ENCODE measurements at places on chromosomes 7 and 10.

- DNase-seq, result no peak
Observed at GRCh38 chr7:67105377-67105776, 108.7 kb downstream of the TYW1 start.

GRCh38 chr7:81469869-81470723, 299.8 kb downstream of the HGF start:
- DNase-seq, result no peak

DNA sequence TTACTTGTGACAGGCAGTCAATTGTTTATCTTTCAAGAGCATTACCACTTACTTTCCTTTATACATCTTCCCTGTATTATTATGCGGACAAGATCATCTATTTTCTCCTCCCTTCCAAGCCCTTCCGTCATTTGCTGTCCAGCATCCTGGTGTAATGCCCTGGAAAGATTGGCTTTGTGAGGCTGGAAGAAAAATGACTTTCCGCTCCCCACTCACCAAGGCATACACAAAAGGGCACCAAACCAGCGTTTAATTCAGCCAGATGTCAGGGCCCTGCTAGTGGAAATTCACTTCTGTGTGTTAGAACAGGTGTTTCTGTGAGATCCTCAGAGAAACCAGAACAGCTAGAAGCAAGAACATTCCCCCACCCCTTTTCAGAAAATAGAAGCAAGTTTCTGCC, 128.1 kb upstream of the NANOS1 start:
- no peak for DNase-seq

DNA sequence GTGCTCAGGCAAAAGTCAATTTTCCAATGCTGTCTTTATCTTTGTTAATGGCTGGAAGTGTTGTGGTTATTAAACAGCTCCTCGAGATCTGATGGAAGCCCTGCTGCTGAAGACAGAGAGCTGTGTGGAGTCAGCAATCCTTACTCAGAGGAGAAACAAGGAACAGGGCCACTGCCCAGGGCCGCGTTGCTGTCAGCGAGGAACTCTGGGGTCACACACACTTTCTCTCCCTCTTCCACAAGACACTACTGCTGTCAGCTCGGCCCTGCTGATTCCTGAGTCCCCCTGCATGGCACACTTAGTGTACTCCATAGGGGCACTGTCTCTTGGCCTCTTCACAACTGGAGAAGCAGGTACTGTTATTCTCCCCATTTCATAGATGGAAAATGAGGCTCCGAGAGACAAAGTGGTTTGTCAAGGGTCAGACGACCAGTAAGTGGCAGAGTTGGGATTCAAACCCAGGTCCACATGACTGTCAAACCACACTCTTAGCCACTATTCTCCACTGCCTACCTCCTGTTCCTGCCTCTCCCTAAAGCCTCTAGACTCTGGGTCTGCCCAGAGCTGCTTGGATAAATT, 29.3 kb upstream of the PDCD4 start:
- no peak for DNase-seq

GRCh38 chr10:49622426-49623425, 8.9 kb downstream of the CHAT start:
- DNase-seq, result no peak

DNA sequence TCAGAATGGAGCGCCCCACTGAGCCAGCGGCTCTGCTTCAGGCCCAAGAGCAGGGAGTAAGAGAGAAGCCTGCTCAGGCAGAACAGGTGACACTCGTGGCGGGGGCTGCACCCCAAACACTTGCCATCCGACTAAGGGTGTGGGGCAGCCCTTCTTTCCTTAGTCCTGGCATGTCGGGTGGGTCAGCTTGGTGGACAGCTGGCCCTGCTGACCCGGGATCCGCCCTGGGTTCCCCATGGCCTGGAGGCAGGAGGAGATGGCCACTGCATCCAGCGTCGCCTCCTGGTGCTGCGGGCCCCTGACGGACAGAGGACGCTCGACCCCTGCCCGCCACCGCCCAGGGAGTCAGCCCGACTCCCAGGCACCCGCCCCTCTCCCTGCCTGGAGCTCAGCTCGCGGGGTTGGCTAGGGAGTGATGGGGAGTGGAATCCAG, 1.2 kb upstream of the PAOX start:
- no peak for DNase-seq
